ENCODE measurements at places on chromosomes 5 and 9.

DNA sequence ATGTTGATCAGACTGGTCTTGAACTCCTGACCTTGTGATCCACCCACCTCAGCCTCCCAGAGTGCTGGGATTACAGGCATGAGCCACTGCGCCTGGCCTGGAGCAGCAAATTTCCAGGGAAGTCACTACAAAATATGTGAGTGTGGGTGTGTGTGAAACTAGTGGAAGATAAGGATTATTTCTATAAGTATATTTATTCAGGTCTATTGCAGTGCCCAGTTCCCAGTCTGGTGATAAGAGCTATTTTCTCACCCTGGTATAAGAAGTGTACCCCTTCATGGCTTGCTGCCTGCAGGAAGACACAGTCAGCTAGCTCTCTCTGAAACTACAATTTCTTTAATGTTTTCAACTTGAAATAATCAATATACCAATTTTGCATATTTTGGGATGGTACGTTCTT is 37.1 kb downstream of the TARS1 start:
- no peak for DNase-seq

DNA sequence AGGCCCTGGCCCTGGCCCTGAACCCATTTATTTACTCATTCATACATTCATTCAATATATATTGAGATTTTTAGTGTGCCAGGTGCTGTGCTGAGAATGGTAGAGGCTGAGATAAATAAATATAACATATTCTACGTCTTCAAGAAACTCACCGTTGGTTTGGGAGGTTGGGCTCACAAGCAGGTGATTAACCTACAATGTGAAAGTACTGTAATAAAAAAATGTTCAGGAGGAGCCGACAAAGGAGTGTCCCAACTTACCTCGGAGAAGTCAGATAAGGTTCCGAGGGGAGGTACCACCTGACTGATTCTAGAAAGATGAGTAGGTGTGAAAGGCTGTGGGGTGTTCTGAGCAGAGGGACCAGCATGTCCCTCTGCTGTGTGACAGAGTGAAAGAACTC is 479.6 kb upstream of the KLF4 start:
- DNase-seq = no peak

DNA sequence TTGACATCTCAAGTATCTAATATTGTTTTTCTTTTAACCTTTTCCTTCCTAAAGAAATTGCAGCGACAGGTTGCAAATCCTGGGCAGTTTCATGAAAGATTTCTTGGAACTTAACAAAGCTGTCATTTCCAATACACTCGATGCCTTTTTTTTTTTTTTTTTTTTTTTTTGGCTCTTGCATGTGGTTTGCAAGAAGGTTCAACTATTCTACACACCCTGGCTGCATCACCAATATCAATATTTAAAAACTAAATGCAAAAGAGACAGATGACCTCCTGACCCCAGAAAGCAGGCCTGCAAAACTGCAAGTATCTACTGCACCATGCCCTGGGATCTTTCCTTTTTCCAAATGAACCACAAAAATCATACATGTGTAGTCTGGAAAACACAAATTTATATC is 4.4 kb upstream of the NFIB start:
- no peak for DNase-seq

- no peak for DNase-seq
These were observed 129.7 kb upstream of the DHFR start for GRCh38 chr5:80784451-80784850.

GRCh38 chr9:100013573-100013972 is 85.2 kb downstream of the ERP44 start:
- no peak for DNase-seq

GRCh38 chr5:129906177-129906887 is 2.1 kb downstream of the CHSY3 start:
- DNase-seq = no peak

GRCh38 chr5:154193283-154193682 is 2.8 kb downstream of the GALNT10 start:
- DNase-seq = no peak
